HuH-7 (cell line): ENCODE measurements at places on chromosomes 13 and 19.
A peak's percentile ranks its signal among the peaks of the same experiment; 100 is the strongest.

DNA sequence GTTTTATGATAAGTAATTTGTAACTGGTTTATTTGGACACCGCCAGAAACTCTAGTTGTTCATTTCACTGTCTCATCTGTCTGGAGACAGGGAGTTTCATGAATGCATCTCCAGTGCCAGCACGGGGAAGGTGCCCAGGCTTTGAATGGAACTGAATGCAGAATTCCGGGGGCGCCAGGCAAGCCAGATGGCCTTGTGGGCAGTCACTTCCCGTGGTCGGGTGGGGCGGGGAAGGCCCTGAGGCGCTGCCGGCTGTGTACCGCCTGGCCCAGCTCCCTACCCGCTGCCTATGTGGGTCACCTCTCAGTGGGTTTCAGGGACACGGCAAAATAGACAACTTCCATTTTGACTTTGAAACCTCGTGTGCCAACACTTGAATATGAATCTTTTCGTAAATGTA is 28.8 kb upstream of the MCF2L start:
- no peak for DNase-seq

DNA sequence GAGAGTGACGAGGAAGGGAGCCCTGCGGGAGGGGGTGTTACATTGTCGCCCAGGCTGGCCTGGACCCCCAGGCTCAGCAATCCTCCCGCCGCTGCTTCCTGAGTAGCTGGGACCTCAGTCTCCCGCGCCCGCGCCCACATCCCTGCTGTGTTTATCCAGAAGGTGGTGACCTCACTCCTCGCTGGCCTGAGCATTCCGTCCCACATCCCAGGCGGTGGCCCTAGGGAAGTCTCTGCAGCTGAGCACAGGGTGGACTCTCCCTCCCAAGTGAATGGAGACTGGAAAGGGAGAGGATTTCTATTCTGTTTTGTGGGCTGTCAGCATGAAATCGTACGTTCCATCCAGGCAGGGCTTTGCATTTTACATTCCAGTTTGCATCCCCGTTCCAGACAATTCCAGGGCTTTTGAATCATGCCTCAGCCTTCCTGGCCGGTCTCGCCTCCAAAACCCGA is 401 bp upstream of the ZNF765 start:
- DNase-seq = peak; percentile 31

DNA sequence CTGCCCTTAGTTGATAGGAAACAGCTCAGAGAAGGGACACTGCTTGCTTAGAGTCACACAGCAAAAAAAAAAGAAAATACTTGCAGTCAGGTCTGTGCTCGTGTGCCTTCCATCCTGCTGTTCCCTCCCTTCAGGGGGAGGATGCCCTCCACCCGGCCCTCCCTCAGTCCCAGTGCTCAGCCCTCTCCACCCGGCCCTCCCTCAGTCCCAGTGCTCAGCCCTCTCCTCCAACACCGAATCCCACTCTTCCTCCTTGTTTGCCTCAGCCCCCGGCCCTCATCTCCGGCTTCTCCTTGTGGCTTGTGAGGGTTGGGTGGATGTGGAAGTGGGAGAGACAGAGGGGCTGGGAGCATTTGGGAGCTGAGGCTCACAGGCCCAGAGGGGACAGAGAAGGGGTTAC is 5.8 kb downstream of the TFPT start:
- DNase-seq = no peak

- no peak for DNase-seq
Measured at GRCh38 chr13:58004751-58005150, 373.2 kb downstream of the PCDH17 start.

GRCh38 chr13:40205771-40206240 is 460.6 kb downstream of the FOXO1 start:
- DNase-seq = no peak

DNA sequence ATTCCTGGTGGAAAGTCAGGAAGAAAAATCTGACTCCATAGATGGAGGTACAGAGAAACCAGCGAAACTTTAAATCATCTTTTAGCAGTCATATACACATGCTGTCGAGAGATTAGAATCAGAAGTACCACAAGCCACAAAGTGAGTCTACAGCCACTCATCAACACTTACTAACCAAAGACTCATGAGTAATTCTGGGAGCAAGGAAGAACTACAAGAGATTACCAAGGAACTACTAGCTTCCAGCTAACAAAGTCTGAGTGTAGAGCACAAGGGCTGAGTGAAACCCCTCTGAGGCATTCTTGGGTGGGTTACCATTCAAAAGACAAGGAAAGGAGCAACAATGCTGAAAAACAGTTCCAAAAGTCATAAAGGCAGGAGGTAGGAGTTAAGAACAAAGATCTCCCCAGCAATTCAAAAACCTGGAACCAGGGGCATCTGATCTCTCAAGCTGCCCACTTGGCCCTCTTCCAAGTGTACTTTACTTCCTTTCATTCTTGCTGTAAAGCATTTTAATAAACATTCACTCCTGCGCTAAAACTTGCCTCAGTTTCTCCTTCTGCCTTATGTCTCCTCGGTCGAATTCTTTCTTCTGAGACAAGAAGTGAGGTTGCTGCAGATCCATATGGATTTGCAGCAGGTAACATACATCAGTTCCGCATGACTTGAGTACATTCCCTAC is 13.0 kb downstream of the RBM26 start:
- no peak for DNase-seq

- DNase-seq = no peak
Measured at GRCh38 chr13:29855784-29856183, 5.4 kb upstream of the UBL3 start.

DNA sequence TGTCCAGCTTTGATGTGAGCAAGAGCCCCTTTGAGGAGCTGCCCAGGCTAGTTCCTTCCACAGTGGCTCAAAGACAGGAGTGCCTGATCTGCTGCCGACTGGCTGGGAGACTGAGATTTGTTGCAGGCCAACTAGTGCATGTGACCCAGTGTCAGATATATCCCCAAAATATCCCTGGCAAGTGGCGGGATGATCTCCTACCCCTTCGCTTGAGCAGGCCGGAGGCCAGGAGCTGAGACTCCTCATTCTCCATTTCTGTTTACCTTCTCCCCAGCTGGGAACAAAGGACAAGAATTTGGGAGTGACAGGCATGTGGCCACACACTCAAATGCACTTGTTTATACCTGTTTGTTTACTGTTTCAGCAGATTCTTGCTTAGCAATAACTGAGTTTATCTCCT is 37.1 kb upstream of the XPO4 start:
- peak; percentile 26 for DNase-seq

- DNase-seq = no peak
Measured at GRCh38 chr13:60035874-60036273, 127.9 kb downstream of the DIAPH3 start.

DNA sequence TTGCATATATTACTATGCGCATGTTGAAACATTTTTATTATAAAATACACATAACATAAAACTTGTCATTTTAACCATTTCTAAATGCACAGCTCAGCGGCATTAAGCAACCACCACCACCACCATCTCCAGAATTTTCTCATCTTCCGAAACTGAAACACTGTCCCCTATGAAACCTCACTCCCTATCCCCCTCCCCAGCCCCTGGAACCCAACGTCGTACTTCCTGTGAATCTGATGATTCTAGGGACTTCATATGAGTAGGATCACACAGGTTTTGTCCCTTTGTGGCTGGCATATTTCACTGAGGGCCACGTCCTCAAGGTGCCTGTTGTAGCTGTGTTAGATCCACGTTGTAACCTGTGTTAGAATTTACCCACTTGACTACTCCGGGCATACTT is 716 bp upstream of the MAP2K2 start:
- no peak for DNase-seq

- no peak for DNase-seq
Measured at GRCh38 chr13:40152145-40152544, 496.7 kb downstream of the COG6 start.

DNA sequence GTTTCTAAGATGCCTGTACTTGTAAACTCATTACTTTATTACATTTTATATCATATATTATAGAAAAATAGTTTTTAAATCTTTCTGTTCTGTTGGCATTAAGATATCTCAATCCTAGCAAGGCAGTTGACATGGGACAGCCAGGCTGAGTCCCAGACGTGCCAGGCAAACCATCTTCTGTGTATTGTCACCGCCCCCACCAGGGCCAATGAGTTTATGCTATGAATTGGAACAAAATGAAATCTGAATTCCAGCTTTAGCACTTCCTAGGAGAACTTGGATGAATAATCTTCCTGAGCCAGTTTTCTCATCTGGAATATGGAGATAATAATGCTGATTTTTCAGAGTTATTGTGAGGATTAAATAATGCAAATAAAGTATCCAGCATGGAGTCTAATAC is 79.9 kb upstream of the GSX1 start:
- DNase-seq = peak; percentile 14

DNA sequence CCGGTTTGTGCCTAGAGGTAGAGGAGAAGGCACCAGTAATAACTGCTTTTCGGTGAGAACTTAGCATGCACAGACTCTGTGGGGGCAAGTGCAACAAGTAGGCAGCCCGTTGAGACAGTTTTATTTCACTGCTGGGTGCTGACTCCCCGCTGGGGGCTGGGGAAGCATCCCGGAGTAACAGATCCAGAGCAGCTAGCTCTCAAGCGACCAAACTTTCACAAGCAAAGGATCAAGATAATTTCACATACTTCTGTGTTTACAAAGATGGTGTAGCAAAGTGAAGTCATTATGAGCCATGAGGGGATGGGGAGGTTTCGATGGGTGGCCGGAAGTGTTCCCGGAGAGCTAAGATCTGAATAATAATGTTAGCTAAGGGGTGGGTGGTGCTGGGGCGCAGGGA is 2.8 kb downstream of the NACC1 start:
- DNase-seq = no peak

DNA sequence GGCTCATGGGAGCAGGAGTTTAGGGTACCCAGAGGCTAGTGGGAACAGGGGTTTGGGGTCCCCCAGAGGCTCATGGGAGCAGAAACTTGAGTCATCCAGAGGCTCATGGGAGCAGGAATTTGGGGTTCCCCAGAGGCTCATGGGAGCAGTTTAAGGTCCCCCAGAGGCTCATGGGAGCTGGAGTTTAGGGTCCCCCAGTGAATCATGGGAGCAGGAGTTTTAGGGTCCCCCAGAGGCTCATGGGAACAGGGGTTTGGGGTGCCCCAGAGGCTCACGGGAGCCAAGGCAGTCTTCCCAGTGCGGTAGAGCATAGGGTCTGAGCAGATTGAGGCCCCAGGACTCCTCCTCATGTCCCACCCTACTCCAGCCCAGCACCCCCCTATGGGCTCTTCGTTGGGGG is 8.6 kb upstream of the FLT3LG start:
- DNase-seq = no peak

GRCh38 chr19:13032837-13033236 is 37.6 kb downstream of the NFIX start:
- no peak for DNase-seq
